Skeletal muscle cell (primary cell): ENCODE measurements at places on chromosomes 16 and 17.

GRCh38 chr16:56041556-56042140 is 149.6 kb upstream of the GNAO1 start:
- DNase-seq = no peak

DNA sequence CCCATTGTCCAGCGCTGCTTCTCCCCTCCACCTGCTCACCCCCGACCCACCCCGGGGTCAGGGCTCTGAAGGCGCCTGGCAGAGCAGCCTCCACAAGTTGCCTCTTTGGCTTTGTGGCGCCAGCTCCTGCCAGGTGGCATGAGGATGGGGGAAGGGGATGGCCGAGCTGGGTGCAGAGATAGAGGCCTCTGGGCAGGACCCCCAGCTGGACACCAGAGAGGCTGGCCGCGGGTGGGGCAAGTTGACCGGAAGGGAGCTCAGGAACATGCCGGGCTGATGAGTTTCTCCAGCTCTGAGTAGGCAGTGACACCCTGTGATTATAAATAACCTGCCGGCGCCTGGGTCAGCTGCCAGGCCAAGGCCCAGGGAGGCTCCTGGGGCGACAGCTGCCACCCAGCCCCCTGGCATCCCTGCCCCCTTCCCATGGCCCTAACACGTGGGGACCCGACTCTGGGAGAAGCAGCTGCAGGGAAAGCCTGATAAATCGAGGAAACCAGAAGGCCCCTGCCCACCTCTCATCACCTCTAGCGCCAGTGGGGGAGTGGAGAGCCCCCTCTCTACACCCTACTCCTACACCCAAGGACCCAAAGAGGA is 729 bp downstream of the P2RX5 start:
- DNase-seq = no peak

DNA sequence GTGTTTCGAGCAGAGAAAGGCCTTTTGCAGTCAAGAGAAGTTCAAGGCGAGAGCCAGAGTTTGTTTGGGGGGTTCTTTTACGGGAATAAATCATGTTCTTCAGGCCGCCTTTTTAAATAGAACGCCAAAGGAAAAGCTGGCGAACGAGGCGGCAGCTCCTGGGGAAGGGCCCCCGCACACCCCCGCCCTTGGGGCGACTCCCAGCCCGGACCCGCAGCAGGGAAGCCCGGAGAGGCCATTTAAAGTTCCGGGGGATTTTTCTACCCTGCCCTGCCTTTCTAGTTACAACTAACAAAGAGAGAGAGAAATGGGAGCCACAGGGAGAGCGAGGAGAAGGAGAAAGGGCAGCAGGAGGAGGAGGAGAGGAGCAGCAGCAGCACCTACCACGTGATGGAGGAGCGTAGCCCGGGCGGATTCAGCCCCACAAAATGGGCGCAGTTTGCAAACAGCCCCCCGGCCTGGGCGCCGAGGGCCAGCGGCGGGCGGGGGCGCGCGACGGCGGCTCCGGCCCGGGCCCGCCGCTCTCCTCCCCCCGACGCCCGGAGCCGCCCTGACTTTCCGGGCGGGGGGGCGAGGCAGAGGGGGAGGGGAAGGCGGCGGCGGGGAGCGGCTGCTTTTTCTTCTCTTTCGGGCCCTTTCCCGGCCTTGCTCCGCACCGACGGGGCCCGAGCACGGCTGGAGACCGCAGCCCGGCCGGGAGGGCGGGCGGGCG is 634 bp downstream of the KANSL1 start:
- DNase-seq = no peak

GRCh38 chr17:10352893-10353292 is 19.9 kb downstream of the MYH13 start:
- no peak for DNase-seq

GRCh38 chr16:12147681-12148080 is 171.1 kb downstream of the SNX29 start:
- DNase-seq = no peak

DNA sequence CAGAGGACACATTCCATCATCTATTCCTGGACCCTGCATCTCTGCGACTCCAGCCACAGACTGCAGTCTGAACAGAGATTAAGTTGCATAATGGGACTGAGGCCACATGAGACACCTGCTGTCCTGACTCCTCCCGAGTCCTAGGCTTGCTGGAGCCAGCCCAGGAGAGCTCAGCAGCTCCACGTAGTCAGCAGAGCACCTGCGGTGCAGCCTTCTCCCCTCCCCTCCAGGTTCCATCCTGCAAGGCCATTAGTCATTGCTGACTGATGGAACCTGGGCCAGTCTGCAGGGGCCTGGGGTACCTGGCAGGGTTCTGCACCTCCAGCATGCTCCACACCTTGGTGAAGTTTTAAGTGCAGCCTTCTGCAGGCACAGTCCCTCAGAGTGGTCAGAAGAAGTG is 76.7 kb downstream of the PLD6 start:
- DNase-seq = no peak

DNA sequence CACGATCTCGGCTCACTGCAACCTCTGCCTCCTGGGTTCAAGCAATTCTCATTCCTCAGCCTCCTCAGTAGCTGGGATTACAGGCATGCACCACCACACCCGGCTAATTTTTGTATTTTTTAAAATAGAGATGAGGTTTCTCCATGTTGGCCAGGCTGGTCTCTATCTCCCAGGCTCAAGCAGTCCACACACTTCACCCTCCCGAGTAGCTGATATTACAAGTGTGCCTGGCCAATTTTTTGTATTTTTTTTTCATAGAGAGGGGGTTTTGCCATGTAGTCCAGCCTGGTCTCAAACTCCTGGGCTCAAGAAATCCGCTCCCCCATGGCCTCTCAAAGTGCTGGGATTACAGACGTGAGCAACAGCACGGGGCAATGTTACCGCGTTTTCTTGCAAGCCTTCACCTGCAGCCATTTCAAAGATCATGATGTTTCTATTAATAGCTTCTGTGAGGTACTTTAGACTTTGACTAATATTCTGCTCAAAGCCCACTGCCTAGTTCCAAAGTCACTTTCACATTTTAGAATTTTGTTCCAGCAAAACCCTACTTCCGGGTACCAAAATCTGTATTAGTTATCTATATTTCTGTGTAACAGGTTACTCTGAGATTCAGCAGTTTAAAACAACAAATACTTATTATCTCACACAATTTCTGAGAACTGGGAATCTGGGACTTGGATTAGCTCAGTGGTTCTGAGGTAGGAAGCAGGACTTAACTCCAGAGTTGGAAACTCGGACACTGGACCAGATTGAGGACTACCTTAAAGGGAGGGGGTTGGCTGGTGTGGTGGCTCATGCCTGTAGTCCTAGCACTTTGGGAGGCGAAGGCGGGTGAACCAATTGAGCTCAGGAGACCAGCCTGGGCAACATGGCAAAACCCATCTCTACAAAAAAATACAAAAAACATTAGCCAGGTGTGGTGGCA is 12.0 kb upstream of the MED13 start:
- DNase-seq = no peak

- DNase-seq = no peak
Measured at GRCh38 chr17:49571283-49571682, 4.4 kb upstream of the NXPH3 start.

DNA sequence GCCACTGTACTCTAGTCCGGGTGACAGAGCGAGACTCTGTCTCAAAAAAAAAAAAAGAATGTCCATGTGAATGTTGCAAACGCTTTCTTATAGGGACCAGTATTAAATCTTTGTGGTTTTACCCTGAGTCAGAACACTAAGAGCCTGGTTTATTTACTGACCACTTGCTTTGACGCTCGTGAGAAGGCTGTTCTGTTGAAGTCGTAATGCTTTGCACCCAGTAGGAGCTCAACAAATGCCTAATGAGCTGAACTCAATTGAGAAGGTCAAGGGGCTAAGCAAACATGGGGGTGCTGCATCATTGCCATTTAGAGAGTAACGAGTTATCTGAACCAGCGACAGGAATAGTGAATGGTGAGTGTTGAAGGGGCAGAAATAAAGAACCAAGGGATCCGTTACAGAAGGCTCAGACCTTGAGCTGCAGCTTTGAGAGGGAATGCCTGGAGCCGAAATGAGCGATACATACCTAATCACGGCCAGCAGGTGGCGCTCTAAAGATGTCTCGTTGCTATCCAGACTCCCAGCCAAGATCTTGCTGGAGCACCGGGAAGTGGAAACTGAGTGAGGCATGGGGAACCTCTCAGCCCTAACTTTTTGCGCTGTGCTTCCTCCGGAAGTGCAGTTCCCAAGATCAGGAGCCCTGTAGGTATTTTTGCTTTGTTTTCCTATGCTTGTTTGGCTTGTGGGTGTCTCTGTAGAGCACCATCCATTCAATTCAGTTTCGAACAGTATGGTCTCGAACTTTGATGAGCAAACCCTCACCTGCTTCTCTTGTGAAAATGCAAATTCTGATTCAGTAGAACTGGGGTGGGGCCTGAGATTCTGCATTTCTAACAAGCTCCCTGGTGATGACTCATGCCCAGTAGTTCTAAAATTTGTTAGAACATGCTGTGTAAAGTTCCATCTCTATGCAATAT is 12.6 kb upstream of the RNF222 start:
- peak; percentile 41 for DNase-seq

DNA sequence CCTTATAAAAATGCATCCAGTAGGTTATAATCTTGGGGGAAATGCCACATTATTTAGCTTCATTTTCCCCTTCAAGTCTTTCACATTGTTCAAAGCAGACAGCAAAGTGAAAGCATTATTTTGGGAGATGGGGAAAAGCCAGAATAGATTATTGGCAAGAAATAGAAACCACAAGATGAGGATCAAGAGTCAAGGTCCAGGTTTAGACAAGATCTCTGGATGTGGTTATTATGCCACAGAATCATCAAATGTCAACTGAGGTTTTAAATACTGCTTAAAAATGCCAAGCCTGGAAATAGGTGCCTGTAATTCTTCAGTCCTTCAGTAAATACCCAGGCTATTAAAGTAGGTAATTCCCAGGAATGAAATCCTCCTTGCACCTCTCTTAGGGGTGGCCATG is 65.1 kb upstream of the ALOX12 start:
- no peak for DNase-seq

GRCh38 chr17:65243838-65244625 is 106.9 kb downstream of the RGS9 start:
- no peak for DNase-seq

DNA sequence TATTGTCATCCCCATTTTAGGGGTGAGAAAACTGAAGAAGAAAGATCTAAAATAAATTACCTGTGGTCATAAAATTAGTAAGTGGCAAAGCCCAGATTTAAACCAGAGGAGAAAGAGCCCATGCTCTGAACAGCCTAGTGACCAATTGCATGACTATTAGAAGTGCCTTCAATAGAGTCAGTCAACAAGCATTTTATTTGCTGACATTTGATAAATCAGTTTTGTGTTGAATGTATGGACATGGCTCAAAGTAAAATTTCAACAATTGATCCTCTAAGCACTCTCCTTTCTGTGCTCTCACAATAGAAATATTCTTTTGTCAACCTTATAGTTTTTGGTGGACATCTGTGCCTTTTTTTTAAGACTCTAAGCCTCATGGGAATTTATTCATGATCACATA is 572.9 kb upstream of the SOX9 start:
- DNase-seq = no peak

DNA sequence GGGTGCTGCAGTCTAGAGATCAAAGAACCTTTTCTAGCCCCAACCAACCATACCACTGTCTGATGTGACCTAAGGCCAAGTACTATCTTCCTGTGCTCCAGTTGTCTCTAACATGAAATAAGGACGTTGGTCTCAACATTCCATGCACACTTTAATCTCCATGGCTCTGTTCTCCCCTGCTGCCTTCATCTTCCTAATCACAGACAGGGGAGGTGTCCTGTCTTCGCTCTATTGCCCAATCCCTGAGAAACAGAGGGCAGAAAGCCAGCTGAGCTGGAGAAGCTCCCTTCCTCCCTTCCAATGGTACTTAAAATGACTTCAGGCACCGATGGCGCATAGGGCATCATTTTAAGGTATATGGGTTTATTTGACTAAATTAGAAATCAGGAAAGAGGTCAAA is 148.9 kb upstream of the GNAO1 start:
- DNase-seq = no peak

DNA sequence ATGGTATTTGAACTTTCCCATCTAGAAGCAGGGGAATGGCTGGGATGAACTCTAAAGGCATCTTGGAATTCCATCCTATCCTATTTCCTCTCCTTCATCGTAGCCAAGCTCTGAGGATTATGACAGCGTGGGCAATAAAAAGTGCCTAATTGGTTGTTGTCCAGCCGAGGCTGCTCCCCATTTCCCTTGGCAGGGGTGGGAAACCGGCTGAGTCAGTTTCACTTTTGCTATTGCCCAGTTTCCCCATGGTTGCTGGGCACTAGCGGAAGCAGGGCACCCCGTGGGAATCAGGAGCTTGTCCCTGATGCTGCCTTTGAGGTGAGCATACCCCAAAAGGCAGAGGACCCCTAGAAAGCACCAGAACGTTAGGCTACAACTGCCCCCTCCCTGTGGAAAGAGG is 13.8 kb upstream of the SP2 start:
- DNase-seq = no peak

DNA sequence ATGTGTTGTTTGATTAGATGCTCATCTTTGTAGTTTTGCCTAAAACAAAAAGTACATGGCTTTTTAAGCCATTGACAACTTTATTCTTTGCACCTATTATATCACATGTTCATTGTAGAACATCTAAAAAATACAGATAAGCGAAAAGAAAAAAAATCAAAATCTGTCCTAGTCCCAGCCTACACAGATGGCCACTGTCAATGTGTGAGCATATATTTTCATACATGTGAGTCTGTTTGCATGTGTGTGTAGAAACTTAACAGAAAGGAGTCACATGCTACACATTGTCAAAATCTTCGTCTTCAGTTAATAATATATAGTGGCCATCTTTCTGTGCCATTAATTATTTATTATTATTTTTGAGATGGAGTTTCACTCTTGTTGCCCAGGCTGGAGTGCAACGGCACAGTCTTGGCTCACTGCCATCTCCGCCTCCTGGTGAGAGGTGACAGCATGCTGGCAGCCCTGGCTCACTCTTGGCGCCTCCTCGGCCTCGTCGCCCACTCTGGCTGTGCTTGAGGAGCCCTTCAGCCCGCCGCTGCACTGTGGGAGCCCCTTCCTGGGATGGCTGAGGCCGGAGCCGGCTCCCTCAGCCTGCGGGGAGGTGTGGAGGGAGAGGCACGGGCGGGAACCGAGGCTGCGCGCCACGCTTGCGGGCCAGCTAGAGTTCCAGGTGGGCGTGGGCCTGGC is 68.5 kb upstream of the AMZ2 start:
- DNase-seq = no peak

DNA sequence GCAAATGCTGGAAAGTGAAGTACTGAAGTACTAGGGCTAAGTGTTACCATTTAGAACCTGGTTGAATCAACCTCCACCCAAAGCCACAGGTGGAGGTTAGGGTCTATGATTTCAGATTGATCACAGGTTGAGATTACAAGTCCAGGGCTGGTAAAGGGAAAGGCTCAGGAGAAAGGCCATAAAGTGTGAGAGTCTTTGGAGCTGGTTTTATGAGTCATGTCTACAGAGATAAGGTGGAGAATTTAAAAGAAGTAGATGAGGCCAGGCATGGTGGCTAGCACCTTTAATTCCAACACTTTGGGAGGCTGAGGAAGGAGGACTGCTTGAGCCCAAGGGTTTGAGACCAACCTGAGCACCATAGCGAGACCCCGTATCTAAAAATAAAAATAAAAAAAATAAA is 221.7 kb upstream of the CDH11 start:
- no peak for DNase-seq
